Activated CD8-positive, alpha-beta memory T cell treated with anti-CD3 and anti-CD28 coated beads for 1 hour (primary cell): ENCODE measurements at places on chromosomes 12 and 14.

DNA sequence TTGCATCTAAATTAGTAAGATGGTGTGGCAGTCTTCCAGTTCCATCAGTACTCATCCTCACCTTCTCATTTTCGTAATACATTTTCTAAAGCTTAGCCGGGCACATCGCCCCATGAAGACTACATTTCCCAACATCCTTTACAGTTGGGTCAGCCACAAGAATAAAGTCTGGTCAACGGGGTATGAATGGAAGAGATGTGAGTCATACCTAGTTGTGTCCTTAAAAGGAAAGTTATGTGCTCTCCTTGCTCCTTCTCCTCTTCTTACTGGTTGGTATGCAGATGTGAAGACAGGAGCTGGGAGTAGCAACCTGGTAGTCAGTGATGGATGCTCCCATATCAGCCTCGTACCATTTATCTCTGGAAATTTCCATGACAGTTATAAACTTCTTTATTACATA, 35.9 kb upstream of the EGLN3 start:
- no peak for DNase-seq

DNA sequence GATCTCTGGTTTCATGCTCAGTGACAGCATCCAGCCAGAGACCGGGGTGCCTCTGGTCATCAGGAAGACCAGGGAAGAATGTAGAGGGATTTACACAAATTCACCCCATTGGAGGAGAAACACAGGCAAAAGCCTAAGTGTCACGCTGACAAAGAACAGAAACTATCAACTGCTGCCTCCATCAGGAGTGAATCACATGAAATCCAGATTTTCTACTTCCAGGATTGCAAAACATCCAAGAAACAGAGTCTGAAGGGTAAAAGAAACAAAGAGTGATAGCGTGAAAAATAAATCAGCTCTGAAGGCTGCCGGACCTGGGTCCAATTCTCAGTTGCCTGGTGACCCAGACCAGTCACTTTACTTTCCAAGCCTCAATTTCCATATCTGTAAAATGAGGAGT, 136.1 kb upstream of the MAP1LC3B2 start:
- no peak for DNase-seq

GRCh38 chr14:45698462-45699134, 445.6 kb upstream of the MIS18BP1 start:
- DNase-seq: no peak

- no peak for DNase-seq
Measured at GRCh38 chr12:9699269-9699897, 29.9 kb downstream of the CLEC2D start.

DNA sequence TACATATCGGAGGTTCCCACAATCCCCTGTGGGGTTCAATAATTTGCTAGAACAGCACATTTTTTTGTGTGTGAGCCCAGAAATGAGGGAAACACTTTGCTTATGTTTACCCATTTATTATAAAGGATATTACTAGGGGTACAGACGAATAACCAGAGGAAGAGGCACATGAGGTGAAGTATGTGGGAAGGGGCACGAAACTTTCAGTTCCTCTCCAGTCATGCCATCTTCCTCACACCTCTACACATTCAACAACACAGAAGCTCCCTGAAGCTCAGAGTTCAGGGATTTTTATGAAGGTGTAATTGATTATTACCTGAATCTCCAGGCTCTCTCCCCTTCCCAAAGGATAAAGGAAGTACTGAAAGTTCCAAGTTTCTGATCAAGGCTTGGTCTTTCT, 30.2 kb upstream of the DYRK2 start:
- DNase-seq: no peak

- DNase-seq: no peak
Measured at GRCh38 chr14:88143810-88144209, 138.9 kb downstream of the GPR65 start.

GRCh38 chr14:63939006-63939270, 86.1 kb downstream of the SYNE2 start:
- DNase-seq: no peak

GRCh38 chr14:100786131-100786530, 39.8 kb upstream of the MEG3 start:
- no peak for DNase-seq

DNA sequence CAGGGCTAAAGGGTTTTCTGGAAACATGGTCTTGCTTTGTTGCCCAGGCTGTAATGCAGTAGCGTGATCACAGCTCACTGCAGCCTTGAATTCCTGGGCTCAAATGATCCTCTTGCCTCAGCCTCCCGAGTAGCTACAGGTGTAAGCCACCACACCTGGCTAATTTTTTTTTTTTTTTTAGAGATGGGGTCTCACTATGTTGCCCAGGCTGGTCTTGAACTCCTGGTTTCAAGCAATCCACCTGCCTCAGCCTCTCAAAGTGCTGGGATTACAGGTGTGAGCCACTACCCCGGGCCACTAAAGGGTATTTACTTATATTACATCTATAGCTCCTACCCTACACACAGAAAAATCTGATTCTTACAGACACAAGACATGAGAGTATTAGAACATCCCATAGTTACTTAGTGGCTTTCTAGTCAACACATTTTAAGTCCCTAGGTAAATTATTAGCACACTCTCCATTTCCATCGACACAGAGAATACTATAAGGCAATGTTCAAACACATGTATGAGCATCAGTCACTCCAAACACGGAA, 6.2 kb upstream of the DCAF11 start:
- no peak for DNase-seq

GRCh38 chr14:99512571-99513182, 31.5 kb downstream of the CCNK start:
- DNase-seq: no peak

- DNase-seq: no peak
Measured at GRCh38 chr12:117538032-117538690, 176.7 kb upstream of the NOS1 start.

DNA sequence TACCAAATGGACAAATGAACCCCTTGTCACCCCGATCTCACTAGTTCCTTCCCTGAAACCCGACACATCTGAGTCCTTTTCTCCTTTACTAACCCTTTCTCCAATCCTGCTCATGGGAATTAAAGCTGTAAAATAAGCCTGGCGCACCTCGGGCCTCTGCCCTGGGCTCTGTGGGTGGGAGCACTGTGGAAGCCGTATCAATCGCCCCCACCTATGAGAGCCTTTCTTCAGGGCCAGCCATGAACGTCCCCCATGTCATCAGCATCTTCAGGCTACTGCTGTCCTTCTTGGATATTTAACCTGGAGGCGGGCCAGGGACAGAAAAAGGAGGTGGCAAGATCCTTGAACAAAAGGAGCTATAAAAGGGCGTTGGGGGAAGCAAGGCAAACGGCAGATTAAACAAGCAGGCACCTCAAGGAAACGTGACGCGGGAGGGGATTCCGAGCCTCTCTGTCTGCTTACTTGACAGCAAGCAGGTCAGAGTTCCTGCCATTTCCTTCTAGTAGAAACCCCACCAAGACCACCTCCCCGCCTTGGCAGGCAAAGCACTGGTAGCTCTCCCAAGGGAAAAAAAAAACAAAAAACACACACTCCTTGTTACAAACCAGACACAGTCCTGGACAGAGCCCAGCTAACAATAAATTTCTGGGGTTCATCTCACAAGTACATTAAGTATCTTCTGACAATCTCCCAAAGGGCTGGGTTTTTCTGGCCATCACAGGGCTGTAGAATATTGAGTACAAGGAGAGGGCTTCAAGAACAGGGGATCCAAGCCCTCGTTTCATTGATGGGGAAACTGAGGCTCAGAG, 62.9 kb downstream of the DPF3 start:
- DNase-seq: no peak

- DNase-seq: no peak
Measured at GRCh38 chr14:106067935-106068334, 541.6 kb downstream of the TMEM121 start.

- DNase-seq: no peak
Measured at GRCh38 chr12:25971654-25972041, 13.2 kb downstream of the RASSF8 start.

- no peak for DNase-seq
Measured at GRCh38 chr12:92796650-92797049, 93.9 kb downstream of the PLEKHG7 start.

DNA sequence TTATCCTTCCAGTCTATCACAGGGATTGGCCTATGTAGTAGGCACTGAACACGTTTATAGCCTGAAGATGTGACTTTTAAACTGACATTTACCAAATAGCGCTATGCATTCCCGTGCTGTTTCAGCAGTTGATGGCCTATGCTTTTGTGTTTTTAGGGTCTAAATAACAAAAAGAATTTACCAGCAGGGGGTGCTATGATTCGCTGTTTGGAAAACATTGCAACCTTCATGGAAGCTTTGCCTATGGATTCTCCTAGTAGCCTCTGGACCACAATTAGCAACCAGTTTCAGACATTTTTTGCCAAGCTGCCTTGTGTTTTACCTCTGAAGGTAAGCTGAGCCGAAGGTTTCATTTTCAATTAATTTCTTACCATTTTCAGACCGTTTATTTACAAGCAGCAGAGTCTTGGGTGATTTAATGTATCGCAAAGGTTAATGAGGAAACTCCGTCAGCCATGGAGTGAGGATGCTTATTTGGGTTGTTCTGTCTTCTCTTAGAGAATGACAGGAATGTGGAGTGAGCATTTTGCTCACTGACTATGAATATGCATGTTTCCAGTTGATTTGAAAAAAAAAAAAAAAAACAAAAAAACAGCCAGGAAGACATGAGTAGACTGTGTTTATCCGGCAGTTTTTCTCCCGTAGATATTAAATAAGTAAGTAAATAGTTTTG, 133.1 kb downstream of the PRIMA1 start:
- DNase-seq: no peak

DNA sequence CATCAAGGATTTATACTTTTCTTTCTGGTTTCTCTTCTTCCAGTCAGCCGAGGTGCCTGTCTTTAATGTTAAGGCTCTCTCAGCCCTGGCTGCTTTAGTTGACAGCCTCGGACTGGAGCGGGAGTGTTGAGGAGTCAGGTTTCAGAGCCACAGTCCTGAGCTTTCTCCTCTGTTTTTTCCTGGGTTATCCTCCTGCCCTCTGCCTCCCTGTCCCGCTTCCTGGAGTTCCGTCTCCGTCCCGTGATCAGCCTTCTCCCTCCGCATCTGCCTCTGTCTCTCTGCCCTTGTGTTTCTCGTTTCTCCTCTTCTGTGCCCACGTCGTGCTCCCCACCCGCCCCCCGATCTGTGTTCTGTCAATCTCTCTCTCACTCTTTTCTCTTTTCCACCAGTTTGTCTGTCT, 33.0 kb downstream of the IQSEC3 start:
- no peak for DNase-seq
